Hepatocyte (in vitro differentiated cells): ENCODE measurements at places on chromosomes 3 and 15. TPM values are rescaled to one million over a fixed set of nuclear protein-coding genes. Genes with fewer than 3 reads are reported as not detected.

The ROPN1 gene
- not detected in 2 replicates for total RNA-seq

The USP13 gene
- total RNA-seq = 9.6 and 13.5 TPM in 2 replicates

The STAG1 gene
- total RNA-seq = 37.0 and 41.1 TPM in 2 replicates

The FAM107A gene
- 0.24 and 0.93 TPM in 2 replicates for total RNA-seq

The MAP6D1 gene
- total RNA-seq = 0.50 TPM in 1 of 2 replicates, not detected in the other

The IL5RA gene
- 1.5 TPM in 1 of 2 replicates, not detected in the other for total RNA-seq

The POLG gene
- 28.0 and 54.0 TPM in 2 replicates for total RNA-seq

The KLHL6 gene
- total RNA-seq = 0.16 and 0.17 TPM in 2 replicates

The GOLGA6D gene
- 0.76 TPM in 1 of 2 replicates, not detected in the other for total RNA-seq

The CFAP92 gene
- total RNA-seq = 0.17 and 1.3 TPM in 2 replicates

The NRROS gene
- 0.33 and 0.36 TPM in 2 replicates for total RNA-seq

The PIERCE2 gene
- total RNA-seq = 0.23 and 2.6 TPM in 2 replicates

- DNase-seq = no peak
- no peak overlapping the region for H3K4me3 ChIP-seq
- no peaks in the 10 kb centered on the region for H3K27me3 ChIP-seq
- no peak overlapping the region for H3K27ac ChIP-seq
- H3K36me3 ChIP-seq = no peaks in the 10 kb centered on the region
These were observed 105.7 kb upstream of the ZPLD1 start for GRCh38 chr3:102329066-102329465.

GRCh38 chr3:195030791-195031321 is 240.1 kb downstream of the XXYLT1 start:
- no peak overlapping the region for H3K4me3 ChIP-seq
- H3K27ac ChIP-seq = peak overlapping the region; percentile 68
- no peaks in the 10 kb centered on the region for H3K36me3 ChIP-seq
- DNase-seq = peak; percentile 53

- H3K4me3 ChIP-seq = no peak overlapping the region
- H3K27me3 ChIP-seq = no peaks in the 10 kb centered on the region
- H3K36me3 ChIP-seq = no peaks in the 10 kb centered on the region
- no peaks in the 10 kb centered on the region for H3K4me1 ChIP-seq
- DNase-seq = no peak
- H3K27ac ChIP-seq = no peak overlapping the region
These were observed 411.0 kb upstream of the NR2F2 start for GRCh38 chr15:95919460-95919859.

- no peak overlapping the region for H3K4me3 ChIP-seq
- H3K27me3 ChIP-seq = no peaks in the 10 kb centered on the region
- no peak overlapping the region for H3K27ac ChIP-seq
These were observed 10.3 kb downstream of the DZIP3 start for GRCh38 chr3:108599677-108600409.

GRCh38 chr15:59594493-59594942 is 17.1 kb upstream of the GCNT3 start:
- peak; percentile 82 for DNase-seq
- no peak overlapping the region for H3K4me3 ChIP-seq
- no peaks in the 10 kb centered on the region for H3K27me3 ChIP-seq

DNA sequence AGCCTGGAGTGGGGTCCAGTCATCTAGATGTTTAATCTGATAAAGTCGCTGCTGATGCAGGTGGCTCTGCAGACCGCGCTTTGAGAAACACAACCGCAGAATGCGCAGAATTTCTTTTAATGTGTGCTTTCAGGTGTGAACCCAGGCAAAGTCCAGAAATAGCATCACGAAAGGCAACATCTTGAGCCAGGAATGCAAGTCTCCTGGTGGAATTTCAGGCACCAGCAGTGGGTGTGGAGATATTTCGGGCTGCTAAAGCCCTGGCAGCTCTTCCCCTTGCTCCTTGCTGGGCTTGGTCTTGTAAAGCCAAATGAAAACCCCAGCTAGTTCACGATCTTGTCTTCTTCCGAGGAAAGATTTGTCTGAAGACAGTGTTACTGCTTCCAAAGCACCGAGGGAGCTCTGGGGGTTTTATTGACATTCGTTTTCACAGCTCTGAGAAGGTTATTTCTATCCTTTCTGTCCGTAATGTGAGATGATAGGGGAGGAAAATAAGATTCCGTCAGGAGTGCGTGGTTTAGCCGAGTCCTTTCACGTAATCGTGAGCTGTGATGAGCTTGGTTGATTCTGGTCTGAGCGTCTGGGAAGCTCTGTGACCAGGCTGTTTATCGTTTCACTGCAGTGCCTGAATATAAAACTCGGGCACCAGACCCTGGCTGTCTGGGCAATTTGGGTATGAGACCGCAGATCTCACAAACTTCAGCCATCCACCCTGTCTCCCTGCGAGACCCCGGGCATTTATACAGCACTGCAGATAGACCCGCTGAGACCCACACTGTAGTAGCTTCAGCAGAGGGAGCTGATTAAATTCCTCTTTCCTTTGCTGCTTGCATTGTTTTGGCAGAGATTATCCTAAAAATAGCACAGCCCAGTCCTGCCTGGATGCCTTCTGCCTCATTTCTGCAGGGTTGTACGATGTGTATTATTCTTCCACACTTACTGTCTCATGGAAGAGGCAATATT is 67.0 kb upstream of the SLC25A26 start:
- no peak overlapping the region for H3K4me3 ChIP-seq
- peak overlapping the region; percentile 10 for H3K27ac ChIP-seq
- no peak for DNase-seq
- H3K27me3 ChIP-seq = no peaks in the 10 kb centered on the region

DNA sequence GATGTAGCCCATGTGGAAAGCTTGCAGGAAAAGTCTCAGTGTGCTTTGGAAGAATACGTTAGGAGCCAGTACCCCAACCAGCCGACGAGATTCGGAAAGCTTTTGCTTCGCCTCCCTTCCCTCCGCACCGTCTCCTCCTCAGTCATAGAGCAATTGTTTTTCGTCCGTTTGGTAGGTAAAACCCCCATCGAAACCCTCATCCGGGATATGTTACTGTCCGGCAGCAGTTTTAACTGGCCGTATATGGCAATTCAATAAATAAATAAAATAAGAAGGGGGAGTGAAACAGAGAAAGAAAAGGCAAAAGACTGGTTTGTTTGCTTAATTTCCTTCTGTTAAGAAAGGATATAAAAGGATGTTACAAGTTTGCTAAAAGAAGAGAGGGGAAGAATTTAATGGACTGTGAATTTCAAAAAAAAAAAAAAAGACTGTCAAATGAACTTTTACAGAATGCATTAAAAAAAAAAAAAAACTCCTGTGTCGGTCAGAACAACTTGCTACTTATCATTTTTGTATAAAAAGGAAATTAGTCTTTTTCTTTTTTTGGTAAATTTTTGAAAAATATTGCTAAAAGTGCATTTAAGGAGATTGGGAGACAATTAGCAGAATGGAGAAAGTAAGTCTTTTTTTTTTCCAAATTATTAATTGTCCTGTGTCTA is 7.0 kb downstream of the NR2F2 start:
- no peak for DNase-seq
- H3K4me1 ChIP-seq = peaks cover 47% of the 10 kb centered on the region
- H3K4me3 ChIP-seq = peak overlapping the region; percentile 28
- no peaks in the 10 kb centered on the region for H3K36me3 ChIP-seq
- H3K27ac ChIP-seq = peak overlapping the region; percentile 88

GRCh38 chr3:144129536-144130214 is 158.1 kb downstream of the DIPK2A start:
- H3K4me1 ChIP-seq = peaks cover 9% of the 10 kb centered on the region
- no peak overlapping the region for H3K4me3 ChIP-seq
- DNase-seq = no peak
- H3K27ac ChIP-seq = no peak overlapping the region
- H3K36me3 ChIP-seq = no peaks in the 10 kb centered on the region

GRCh38 chr3:184822654-184823053 is 10.7 kb downstream of the VPS8 start:
- DNase-seq = no peak
- no peaks in the 10 kb centered on the region for H3K36me3 ChIP-seq

GRCh38 chr3:81666502-81667121 is 94.8 kb downstream of the GBE1 start:
- DNase-seq = no peak
- no peak overlapping the region for H3K27ac ChIP-seq
- H3K27me3 ChIP-seq = no peaks in the 10 kb centered on the region

GRCh38 chr3:1131166-1131565 is 38.3 kb downstream of the CNTN6 start:
- H3K27me3 ChIP-seq = no peaks in the 10 kb centered on the region
- H3K36me3 ChIP-seq = no peaks in the 10 kb centered on the region
- no peaks in the 10 kb centered on the region for H3K4me1 ChIP-seq

DNA sequence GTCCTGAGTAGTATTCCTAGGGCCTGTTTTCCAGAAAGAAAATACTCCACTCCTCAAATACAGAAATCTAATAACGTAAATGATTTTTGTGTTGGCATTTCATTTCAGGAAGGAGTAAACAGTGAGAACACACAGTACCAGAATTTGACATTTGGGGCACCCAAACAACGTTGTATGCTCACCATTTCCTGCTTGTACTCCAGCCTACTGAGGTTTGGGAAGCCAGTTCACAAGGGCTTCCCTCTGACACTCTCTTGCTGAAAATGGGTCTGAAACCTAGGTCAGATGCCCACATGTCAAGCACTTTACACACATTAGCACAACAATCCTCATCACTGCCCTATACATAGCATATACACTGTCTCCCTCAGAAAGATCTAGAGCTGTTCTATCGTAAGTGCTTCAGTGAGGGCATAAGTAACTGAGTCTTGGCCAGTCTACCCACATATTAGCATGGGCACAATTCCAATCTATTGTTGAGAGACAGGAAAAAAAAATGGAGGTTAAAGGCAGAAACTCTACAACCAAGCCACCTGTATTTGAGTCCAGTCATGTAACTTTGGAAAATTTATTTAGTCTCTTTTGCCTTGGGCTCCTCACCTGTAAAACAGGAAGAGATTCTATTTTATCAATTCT is 43.5 kb upstream of the RSL24D1 start:
- H3K27me3 ChIP-seq = no peaks in the 10 kb centered on the region
- no peak overlapping the region for H3K4me3 ChIP-seq
- H3K27ac ChIP-seq = no peak overlapping the region
- no peaks in the 10 kb centered on the region for H3K4me1 ChIP-seq
- H3K36me3 ChIP-seq = no peaks in the 10 kb centered on the region

- H3K4me3 ChIP-seq = no peak overlapping the region
- H3K36me3 ChIP-seq = no peaks in the 10 kb centered on the region
- no peaks in the 10 kb centered on the region for H3K4me1 ChIP-seq
- no peak overlapping the region for H3K27ac ChIP-seq
- no peak for DNase-seq
- H3K27me3 ChIP-seq = no peaks in the 10 kb centered on the region
These were observed 392.0 kb downstream of the IL20RB start for GRCh38 chr3:137349557-137350348.

DNA sequence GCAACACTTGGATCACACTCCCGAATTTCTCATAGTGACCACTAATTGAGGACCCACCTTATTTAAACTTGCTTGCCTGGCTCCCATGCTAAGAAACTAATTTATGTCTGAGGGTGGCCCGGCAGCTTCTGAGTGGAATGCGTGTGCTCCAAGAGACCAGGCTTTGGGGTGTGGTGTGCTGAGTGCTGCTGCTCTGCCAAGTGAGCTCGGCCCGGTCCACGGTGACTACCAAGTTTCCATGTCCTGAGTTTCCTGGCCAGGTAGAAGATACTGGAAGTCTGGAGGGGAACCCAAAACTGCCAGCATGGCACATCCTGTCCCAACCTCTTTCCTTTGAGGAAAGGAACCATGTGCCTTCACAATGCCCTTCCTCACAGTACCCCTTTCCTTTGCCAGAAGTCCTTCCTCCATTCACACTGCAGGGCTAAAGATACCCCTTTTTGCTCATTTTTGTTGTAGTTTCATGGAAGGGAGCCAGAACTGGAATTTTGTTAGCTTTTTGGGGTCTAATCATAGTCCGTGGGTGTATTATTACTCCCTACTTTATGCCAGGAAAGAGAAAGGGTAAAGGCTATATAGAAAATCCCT is 59.1 kb upstream of the ACAD9 start:
- no peaks in the 10 kb centered on the region for H3K27me3 ChIP-seq
- H3K4me3 ChIP-seq = no peak overlapping the region
- no peaks in the 10 kb centered on the region for H3K4me1 ChIP-seq
- no peak for DNase-seq
- H3K27ac ChIP-seq = no peak overlapping the region

GRCh38 chr3:107578091-107578490 is 55.3 kb downstream of the BBX start:
- H3K27me3 ChIP-seq = no peaks in the 10 kb centered on the region
- DNase-seq = no peak
- no peak overlapping the region for H3K4me3 ChIP-seq
- H3K4me1 ChIP-seq = no peaks in the 10 kb centered on the region

GRCh38 chr3:120399372-120399771 is 50.2 kb upstream of the LRRC58 start:
- H3K4me3 ChIP-seq = no peak overlapping the region
- H3K4me1 ChIP-seq = no peaks in the 10 kb centered on the region
- DNase-seq = no peak
- H3K36me3 ChIP-seq = peaks cover 4% of the 10 kb centered on the region
- no peaks in the 10 kb centered on the region for H3K27me3 ChIP-seq

- H3K27me3 ChIP-seq = no peaks in the 10 kb centered on the region
- no peaks in the 10 kb centered on the region for H3K4me1 ChIP-seq
- no peak for DNase-seq
- no peak overlapping the region for H3K27ac ChIP-seq
These were observed 167.5 kb downstream of the NR2F2 start for GRCh38 chr15:96497951-96498350.

DNA sequence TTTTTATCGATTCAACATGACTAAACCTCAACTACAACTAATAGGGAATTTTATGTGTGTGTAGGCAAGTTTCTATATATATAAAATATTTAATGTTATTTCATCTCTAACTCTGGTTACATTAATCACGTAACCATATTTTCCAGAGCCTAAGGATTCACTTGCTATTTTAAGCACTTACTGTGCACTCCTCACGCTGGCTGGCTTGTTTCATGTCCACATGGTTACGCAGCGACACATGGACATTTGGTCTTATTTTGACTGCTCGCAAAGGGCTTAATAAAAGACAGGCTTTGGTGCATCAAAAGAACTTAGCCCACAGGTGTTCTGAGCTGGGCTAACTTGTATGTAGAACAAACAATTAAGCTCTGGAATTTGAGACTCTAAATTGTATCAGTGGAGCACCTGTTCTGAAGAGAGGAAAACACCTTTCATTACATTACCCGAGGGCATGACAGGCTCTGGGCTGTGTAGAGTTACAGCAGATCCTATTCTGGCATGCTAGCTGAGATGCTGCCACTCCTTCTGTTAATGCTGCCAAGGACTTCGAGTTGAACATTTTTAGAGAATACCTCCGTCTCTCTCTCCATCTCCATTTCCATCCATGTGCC is 130.0 kb upstream of the NR2F2 start:
- H3K36me3 ChIP-seq = no peaks in the 10 kb centered on the region
- no peaks in the 10 kb centered on the region for H3K4me1 ChIP-seq
- no peak overlapping the region for H3K27ac ChIP-seq
- H3K4me3 ChIP-seq = no peak overlapping the region

GRCh38 chr15:101070502-101071273 is 151.5 kb downstream of the LRRK1 start:
- H3K27ac ChIP-seq = peak overlapping the region; percentile 88
- H3K36me3 ChIP-seq = no peaks in the 10 kb centered on the region
- H3K4me3 ChIP-seq = no peak overlapping the region
- no peaks in the 10 kb centered on the region for H3K27me3 ChIP-seq

- peaks cover 32% of the 10 kb centered on the region for H3K4me1 ChIP-seq
- H3K36me3 ChIP-seq = no peaks in the 10 kb centered on the region
- H3K27ac ChIP-seq = no peak overlapping the region
- H3K4me3 ChIP-seq = no peak overlapping the region
- no peaks in the 10 kb centered on the region for H3K27me3 ChIP-seq
- DNase-seq = no peak
These were observed 23.3 kb downstream of the AKAP13 start for GRCh38 chr15:85403745-85404144.

- H3K36me3 ChIP-seq = no peaks in the 10 kb centered on the region
- H3K4me3 ChIP-seq = no peak overlapping the region
- DNase-seq = no peak
- no peaks in the 10 kb centered on the region for H3K4me1 ChIP-seq
- H3K27me3 ChIP-seq = no peaks in the 10 kb centered on the region
These were observed 19.9 kb downstream of the GOLM2 start for GRCh38 chr15:44308415-44308814.
